CD4-positive, alpha-beta T cell treated with Interleukin-4 for 4 hours (primary cell): ENCODE measurements at places on chromosomes 7 and 10.

- DNase-seq = no peak
Measured at GRCh38 chr7:133563251-133563650, 310.4 kb downstream of the EXOC4 start.

DNA sequence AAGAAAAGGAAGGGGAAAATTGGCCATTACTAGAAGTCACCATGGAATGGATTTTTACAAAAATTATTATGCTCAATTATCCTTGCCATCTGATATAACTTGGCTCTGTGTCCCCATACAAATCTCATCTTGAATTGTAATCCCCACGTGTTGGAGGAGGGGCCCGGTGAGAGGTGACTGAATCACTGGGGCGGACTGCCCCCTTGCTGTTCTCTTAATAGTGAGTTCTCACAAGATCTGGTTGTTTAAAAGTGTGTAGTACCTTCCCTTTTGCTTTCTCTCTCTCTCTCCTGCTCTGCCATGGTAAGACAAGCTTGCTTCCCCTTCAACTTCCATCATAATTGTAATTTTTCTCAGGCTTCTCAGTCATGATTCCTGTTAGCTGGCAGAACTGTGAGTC, 1023.6 kb downstream of the XPNPEP1 start:
- DNase-seq = no peak

GRCh38 chr7:85320699-85321476, 134.0 kb upstream of the SEMA3D start:
- no peak for DNase-seq

GRCh38 chr10:119443970-119444660, 98.4 kb downstream of the RGS10 start:
- no peak for DNase-seq

DNA sequence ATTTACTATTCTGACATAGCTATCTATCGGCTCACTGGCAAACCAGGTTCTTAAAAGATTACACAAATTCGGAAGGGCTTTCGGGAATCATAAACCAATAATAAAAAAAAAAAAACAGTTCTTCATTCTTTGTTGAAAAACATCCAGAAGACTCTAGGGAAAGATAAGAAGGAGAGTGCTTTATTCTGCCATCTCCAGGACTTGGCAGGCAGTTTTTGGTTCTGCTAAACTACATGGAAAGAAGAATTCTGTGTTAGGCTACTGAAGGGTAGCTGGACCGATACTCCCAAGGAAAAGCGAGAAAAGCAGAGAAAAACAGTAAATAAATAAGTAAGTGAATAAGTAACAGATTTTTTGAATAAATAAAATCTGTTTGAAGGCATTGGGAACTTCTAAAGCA, 423.5 kb upstream of the KLF6 start:
- no peak for DNase-seq

- DNase-seq = no peak
Measured at GRCh38 chr7:121966276-121966934, 93.4 kb downstream of the PTPRZ1 start.

- no peak for DNase-seq
Measured at GRCh38 chr10:132407243-132407746, 10.3 kb downstream of the PWWP2B start.

DNA sequence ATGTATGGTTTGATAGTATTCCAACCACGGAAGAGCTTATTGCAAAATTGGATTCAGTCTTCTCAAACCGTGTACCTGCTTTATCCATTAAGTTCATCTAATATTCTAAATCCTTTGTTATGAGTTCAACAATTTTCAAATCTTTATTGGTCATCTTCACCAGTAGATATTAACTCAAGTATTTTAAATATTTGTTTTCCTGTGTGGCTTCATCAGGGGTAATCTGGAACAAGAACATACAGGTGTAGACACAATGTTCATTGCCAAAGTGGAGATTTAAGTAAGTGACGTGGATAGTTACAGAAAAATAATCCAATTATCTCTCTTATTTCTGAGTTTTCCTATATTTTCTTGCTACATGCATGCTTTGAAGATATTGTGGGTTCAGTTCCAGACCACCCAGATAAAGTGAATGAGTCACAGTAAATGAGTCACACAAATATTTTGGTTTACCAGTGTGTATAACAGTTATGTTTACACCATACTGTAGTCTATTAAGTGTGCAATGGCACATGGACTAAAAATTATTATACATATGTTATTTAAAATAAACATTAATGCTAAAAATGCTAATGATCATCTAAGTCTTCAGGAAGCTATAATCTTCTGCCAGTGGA, 429.0 kb upstream of the POT1 start:
- DNase-seq = no peak

- no peak for DNase-seq
Measured at GRCh38 chr7:2514473-2515423, 4.8 kb upstream of the LFNG start.

DNA sequence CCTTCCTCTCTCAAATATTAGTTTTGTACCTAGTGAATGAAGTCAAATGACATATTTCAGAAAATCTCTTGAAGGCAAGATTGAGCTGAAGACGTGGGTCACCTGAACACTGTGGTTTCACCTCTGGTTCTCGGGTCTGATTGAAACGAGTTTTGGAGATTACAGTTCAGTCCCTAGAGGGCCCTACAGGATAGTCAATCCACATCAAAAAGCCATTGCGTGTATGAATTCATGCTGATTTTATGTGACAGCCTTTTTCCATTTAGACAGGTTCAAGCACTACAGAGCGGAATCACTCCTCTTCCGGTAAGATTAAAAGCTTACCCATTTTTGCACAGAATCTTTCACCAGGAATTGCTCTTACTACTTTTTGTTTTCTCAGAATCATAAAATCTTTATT, 62.2 kb downstream of the VIM start:
- DNase-seq = peak; percentile 7

DNA sequence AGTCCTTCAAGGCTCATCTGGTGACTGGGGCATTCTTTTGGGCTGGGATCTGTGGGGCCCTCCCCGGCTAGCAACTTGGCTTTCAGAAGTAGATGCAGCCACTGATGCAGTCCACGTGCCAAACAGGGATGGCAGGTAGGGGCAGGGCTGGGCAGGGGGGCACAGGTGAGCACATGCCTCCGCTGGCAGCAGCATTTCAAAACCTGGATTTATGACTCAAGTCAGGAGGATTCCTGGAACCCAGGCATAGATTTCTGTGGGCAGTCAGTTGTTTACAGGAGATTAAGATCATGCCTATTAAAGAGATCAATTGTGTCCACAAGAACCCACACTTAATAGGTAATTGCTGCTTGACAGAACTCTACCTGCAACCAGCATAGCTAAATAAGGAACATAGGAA, 839 bp upstream of the HABP2 start:
- no peak for DNase-seq

DNA sequence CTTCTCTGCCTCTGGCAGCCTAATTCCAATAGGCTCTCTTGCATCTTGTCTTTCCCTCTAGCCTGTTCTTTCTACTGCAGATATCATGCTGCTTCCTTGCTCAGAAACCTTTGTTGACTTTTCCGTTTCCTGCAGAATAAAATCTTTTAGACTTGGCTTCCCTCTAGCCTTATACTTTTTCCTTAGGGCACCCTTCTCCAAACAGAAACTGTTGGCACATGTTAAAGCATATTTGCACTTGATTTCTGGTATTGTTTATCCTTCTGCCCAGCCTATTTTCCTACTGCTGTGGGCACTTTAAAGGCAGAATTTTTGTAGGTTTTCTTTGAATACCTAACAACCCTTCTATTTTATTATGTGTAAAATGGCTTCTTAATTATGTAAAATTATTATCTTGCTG, 4.6 kb downstream of the GNAI1 start:
- DNase-seq = no peak

DNA sequence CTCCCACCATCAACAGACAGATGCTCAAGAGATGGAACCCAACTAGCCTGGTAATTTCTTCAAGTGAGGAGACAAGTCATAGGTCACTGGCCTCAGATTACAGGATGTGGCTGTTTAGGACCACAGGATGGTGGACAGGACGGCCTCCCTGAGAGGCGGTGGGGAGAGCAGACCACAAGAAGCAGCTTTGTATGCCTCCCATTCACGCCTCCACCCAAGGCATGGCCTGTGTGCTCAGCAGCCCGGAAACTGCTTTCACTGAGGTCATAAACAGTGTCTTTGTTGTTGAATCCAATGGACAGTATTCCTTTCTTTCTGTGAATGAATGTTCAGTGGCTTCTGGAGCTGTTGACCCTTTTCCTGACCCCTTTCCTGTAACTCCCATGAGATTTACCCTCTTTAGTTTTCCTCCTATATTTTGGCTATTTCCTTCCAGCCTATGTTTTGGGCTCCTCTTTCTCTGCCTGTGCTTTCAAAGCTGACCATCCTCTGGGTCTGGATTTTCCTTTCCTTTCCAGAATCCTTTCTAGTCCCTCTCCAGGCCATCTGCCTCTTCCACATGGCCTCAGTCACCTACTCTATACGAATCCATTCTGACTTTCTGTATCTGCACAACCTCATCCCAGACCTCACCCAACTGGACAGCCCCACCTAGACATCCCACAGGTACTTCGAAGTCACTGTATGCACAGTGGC, 32.4 kb upstream of the INPP5F start:
- no peak for DNase-seq

DNA sequence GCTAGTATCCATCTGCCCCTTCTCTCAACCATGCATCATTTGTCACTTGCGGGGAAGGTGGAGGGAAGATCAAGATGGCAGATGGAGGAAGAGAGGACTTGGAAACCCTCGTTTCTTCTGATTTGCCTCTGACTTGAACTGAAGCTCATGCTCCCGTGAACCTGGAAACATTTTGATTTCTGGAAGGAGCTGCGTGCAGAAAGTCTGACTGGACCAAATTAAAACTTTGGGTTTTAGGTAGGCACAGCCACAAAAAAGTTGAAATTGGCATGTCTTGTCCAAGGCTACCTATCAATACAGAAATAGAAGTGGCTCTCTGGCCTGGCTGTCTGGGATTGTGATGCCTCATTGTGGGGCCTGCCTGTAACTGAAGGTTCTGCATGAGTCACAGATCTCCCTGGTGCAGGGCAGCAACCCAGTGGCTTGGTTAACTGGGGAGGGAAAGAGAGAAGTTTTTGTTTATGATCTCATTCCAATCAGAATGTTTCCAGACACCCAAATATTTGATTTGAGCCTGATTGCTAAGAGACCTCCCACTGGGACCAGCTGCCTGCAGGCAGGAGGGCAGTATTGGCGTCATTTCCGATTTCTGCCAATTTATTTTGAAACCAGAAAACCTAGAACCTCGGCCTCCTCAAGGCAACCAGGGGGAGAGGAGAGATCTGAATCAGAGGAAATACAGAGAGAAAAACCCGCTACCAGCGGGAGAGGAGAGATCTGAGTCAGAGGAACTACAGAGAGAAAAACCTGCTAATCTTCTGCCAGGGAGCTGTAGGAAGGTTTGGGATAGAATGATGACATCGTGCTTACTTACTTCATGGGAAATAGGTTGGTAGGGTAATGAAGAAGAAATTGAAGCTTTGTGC, 363.6 kb downstream of the ANKRD30A start:
- no peak for DNase-seq

GRCh38 chr10:113329121-113329596, 223.7 kb upstream of the HABP2 start:
- no peak for DNase-seq

GRCh38 chr7:75652788-75653187, 86.0 kb downstream of the HIP1 start:
- no peak for DNase-seq
